ENCODE measurements at places on chromosomes 2 and 18. TPM values are rescaled to one million over a fixed set of nuclear protein-coding genes. Genes with fewer than 3 reads are reported as not detected.

LDLRAD4 gene
- total RNA-seq = 3.1 TPM

EGR4 gene
- not detected for total RNA-seq

CDKL4 gene
- total RNA-seq = 3.4 TPM

SERPINB10 gene
- total RNA-seq = not detected

DOK6 gene
- 7.3 TPM for total RNA-seq

GRHL1 gene
- 0.37 TPM for total RNA-seq

PDE1A gene
- 42.4 TPM for total RNA-seq

KIAA2012 gene
- under 0.01 TPM for total RNA-seq

VSNL1 gene
- not detected for total RNA-seq

WDCP gene
- 7.8 TPM for total RNA-seq

FNDC4 gene
- total RNA-seq = 11.9 TPM

TEX44 gene
- total RNA-seq = not detected

CLIP4 gene
- total RNA-seq = 94.0 TPM

ABCG8 gene
- not detected for total RNA-seq

ASAP2 gene
- total RNA-seq = 15.1 TPM

STAT4 gene
- total RNA-seq = 2.0 TPM

PLCL1 gene
- total RNA-seq = 1.1 TPM

CTDSP1 gene
- 56.1 TPM for total RNA-seq

SMYD1 gene
- total RNA-seq = not detected

LGALSL gene
- total RNA-seq = 3.8 TPM

IL37 gene
- not detected for total RNA-seq

UPP2 gene
- not detected for total RNA-seq

KCTD1 gene
- 6.7 TPM for total RNA-seq

GPAT2 gene
- 2.3 TPM for total RNA-seq

CNRIP1 gene
- total RNA-seq = 28.4 TPM

C2orf92 gene
- 1.5 TPM for total RNA-seq

MROH2A gene
- total RNA-seq = under 0.01 TPM

PLGLB1 gene
- 1.8 TPM for total RNA-seq

KCNS3 gene
- total RNA-seq = 0.43 TPM

COBLL1 gene
- total RNA-seq = 8.0 TPM

UBXN2A gene
- total RNA-seq = 13.4 TPM

ALPI gene
- total RNA-seq = not detected

HDHD2 gene
- total RNA-seq = 17.6 TPM

GKN2 gene
- not detected for total RNA-seq

NCKAP1 gene
- total RNA-seq = 93.6 TPM

EFEMP1 gene
- total RNA-seq = 1,445 TPM

SATB2 gene
- 19.0 TPM for total RNA-seq

NAB1 gene
- total RNA-seq = 41.2 TPM

TBC1D8 gene
- total RNA-seq = 18.9 TPM

MFSD2B gene
- 0.28 TPM for total RNA-seq

REG1B gene
- not detected for total RNA-seq

SLC11A1 gene
- total RNA-seq = 0.14 TPM
